ENCODE measurements at places on chromosomes 13 and 19.
A peak's percentile ranks its signal among the peaks of the same experiment; 100 is the strongest.

GRCh38 chr13:67519356-67519755, 289.2 kb upstream of the PCDH9 start:
- no peak for DNase-seq

DNA sequence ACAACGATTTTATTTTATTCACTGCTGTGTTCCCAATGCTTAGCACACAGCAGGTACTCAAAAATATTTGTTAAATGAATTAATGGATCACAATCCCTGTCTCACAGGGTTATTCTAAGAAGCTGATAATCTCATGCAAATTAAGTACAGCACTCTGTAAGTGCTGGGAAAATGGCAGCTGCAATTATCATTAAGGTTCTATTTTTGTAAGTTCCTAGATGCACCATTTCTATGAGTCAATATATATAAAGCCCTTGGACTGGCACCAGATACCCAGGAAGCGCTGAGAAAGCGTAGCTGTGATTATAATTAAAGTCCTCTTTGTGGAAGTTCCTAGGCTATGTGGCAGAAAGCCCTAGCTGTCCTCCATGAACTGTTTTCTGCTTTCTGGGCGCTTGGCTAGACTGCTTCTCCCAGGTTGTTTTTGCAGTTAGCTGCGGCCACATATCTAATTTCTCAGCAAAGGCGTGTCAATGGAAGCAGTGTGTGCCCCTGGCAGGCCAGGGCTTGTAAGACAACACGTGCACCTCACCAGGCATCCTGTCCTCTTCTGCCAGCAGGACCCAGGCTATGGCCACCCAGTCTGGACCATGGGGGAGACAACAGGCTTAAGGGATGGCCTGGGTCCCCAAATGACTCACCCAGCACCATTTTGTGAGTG, 5.2 kb upstream of the SRRM5 start:
- DNase-seq = no peak

DNA sequence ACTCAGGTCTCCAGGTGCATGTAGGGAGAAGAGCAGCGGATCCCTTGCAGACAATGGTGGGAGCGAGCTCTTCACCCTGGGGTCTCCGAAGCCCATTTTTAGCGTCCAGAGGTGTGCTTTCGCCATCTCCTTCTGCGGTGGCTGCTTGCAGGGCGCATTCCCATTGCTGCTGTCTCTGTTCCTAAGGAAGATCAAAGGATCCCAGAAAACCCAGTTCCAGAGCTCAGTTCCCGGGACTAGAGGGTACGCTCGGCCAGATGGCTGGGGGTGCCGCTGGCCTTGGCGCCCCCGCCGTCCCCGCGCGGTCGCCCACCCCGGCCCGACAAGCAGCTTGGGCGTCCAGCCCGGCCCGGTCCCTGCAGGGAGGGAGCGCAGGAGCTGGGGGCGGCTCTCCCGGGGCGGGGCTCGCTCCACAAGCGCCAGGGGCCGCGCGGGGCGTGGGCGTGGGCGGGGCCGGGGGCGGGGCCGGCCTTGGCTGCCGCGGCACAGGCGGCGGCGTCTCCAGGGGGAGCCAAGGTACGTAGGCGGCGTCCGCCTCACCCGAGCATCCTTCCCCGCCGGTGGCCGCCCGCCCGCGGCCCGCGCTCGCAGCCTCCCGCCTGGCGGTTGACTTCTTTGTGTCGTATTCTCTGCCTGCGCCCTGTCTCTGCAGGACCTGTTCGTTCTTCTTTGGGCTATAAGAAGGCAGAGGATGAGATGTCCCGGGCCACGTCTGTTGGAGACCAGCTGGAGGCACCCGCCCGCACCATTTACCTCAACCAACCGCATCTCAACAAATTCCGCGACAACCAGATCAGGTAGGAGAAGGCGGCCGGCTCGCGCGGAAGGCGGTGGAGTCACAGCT, 96.8 kb downstream of the ATP8A2 start:
- peak; percentile 39 for DNase-seq

DNA sequence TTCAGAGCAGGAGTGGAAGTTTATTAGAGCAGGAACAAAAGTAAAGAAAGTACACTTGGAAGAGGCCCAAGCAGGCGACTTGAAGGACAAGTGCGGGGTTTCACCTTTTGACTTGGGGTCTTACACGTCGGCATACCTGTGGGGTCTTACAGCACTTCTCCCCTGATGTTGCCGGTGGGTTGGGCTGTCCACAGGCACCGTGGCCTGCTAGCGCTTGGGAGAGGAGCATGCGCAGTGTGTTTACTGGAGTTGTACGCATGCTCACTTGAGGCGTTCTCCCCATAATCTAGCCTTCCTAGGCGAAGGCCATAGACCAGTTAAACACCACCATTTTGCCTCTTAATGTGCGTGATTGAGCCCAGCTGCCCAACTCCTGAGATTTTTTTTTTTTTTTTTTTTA, 25.0 kb upstream of the PLEKHF1 start:
- no peak for DNase-seq

DNA sequence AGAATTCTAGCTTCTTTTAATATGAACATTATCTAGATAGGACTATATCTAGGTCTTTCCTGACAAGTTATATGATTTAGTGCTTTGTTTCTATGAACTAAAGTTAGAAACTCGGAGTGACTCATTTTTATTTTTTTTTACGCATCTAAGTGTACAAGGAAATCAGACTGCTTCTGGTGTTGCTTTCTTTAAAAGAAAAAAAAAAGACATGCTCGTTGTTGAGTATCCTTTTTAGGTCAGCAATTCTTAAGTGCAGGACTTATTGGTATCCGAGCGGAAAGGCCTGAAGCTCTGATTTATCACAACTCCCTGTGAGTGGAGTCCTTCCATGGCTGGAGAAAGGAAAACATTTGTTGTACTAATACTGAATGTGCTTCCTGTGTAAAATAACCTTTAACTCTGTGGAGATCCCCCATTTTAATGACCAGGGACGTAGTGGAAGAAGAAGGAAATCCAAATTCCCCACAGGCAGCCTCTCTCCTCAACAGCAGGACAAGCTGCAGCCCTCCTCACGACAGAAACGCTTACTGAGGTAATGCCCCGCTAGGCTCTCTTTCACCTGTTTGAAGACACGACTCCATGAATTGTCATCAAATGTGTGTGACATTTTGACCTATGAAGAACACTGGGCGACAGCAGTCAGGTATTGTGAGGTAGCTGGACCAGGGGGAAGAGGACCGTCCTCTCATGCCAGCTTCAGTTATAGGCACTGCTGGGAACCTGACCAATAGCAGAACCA, 17.9 kb upstream of the POMP start:
- DNase-seq = peak; percentile 47

DNA sequence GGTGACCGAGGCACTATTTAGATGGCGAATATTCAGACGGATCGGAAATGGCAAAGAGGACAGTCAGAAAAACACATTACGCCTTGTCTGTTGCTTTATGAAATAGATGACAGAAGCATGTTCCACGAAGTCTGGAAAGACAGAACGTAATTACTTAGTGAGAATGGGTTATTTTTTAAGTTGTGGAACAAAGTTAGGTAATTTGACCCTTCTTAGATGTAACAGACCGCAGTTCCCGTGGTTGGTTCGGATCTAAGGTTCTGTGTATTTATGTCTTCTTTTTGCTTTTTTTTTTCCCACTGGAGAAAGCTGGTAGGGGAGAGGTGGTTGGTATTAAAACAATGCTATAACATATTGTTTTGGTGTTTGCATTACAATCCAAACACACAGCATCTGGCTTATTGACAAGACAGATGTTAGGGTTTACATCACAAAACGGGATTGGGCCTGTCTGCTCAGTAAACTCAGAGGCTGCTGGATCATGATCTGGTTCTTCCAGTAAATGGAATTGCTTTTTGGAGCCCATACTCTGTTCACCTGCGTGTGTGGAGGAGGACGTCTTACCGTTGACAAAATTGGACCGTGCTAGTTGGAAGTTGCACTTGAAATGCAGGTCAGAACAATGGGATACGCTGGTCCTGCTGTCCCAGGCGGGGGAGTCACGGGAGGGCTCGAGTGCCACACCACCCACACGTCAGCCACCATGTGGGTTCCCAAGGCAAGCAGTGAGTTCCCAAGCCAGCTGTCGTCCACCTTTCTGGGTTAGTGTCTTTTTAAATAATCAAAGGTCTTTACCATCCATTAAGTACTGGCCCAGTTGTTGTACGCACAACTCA, 13.8 kb downstream of the ATP11A start:
- no peak for DNase-seq

GRCh38 chr19:28641395-28641794, 571.6 kb downstream of the UQCRFS1 start:
- DNase-seq = no peak

GRCh38 chr19:37127999-37128820, 44.3 kb downstream of the ZNF585A start:
- no peak for DNase-seq

GRCh38 chr13:24141333-24141910, 19.1 kb upstream of the SPATA13 start:
- no peak for DNase-seq

DNA sequence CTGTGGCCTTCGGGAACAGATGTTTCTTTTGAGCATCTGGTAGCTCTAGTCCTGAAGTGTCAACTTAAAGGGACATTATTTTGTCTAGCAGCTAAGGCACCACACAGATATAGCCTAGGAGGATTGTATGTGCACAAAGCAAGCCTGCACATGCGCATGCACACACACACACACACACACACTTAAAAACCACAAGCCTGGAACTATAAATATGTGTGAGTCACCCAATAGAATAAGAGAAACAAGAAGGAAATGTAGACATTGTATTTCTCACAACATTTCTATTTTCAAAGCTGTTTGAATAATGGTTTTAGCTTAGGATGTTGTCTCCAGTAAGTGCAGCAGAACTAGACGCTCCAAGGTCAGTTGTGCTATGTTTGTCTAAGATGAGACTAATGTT, 516.5 kb downstream of the SUCLA2 start:
- DNase-seq = no peak

- no peak for DNase-seq
Observed at GRCh38 chr19:12749938-12750521, 1.6 kb upstream of the BEST2 start.

GRCh38 chr13:112438515-112438914, 62.4 kb downstream of the SPACA7 start:
- DNase-seq = no peak

GRCh38 chr13:93227878-93228642, 1.5 kb downstream of the GPC6 start:
- peak; percentile 89 for DNase-seq

All from renal pelvis (tissue), 12 donors.